Bone marrow (tissue), 2 donors: ENCODE measurements at places on chromosomes 6 and 20.

DNA sequence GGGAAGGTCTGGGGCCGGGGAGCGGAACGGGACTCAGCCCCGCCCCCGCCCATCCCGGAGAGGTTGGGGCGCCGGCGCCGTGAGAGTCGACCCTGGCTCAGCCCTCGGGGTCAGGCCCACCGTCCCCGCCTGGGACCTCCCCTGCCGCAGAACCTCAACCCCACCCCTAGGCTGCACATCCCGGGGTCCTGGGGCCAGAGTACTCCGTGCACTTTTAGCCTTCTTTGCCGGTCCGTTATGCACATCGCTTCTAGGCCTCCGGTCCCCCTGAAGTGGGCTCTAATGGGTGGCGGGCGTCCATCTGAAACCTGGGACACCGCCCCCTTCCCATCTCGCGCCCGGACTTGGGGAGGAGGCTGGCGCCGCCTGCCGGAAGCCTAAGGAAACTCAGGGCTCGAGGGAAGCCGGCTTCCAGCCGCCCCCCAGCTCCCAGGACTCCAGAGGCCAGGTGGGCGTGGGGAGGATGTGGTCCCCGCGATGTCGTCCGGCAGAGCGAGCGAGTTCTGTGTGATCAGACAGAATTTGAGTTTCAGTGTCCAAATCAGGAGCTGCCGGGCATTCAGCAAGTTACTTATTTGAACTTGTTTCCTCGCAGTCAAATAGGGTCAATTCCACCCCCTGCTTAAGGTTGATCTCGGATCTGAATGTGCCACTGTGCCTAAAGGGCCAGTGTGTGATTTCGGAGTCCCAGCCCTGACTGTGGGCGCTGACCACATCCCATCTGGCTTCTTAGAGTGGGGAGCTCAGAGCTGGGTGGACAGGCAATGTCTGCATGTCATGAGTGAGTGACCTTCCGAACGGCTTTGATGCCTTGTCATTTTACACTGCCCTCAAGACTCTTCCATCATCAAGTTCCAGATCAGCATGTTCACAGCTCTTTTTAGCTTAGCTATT lies 47.6 kb downstream of the CPXM1 start:
- DNase-seq, result no peak

DNA sequence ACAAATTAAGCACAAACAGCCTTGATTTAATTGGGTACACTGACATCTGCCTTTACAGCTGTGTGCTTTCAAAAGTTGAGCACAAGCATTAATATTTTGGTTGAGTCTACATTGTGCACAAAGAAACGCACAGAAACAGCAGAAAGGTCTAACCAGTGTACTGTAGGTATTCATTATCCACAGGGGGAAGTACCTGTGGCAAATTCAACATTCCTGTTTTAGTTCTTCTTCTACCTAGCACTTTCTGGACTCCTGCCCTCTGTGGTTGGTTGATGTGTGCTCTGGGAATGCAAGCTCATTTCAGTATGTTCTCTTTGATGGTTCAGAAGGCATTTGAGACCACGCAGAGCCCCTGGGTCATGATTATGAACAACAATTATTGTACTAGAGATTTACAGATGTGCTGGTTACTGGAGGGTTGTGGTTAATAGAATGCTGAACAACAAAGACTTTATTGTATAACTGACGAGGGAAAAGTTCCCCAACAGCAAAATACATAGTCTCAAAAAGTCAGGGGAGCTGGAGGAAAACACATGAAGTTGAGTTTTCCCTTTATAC lies 26.6 kb upstream of the DAAM2 start:
- no peak for DNase-seq

DNA sequence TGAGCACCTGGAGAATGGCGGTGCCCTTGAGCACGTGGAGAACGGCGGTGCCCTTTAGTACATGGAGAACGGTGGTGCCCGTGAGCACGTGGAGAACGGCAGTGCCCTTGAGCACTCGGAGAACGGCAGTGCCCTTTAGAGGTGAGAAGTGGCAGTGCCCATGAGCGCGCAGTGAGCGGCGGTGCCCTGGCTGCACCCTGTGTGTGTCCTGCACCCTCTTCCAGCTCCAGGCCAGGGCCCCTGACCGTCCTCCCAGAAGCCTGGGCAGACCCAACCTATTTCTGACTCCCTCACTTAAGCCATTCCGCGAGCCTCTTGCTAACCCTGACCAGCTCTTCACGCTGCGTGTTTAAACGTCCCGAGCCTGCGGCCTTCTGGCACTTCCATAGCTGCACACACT lies 151.3 kb downstream of the DLL1 start:
- no peak for DNase-seq

GRCh38 chr6:20411953-20412681 lies 10.4 kb downstream of the E2F3 start:
- DNase-seq, result no peak

DNA sequence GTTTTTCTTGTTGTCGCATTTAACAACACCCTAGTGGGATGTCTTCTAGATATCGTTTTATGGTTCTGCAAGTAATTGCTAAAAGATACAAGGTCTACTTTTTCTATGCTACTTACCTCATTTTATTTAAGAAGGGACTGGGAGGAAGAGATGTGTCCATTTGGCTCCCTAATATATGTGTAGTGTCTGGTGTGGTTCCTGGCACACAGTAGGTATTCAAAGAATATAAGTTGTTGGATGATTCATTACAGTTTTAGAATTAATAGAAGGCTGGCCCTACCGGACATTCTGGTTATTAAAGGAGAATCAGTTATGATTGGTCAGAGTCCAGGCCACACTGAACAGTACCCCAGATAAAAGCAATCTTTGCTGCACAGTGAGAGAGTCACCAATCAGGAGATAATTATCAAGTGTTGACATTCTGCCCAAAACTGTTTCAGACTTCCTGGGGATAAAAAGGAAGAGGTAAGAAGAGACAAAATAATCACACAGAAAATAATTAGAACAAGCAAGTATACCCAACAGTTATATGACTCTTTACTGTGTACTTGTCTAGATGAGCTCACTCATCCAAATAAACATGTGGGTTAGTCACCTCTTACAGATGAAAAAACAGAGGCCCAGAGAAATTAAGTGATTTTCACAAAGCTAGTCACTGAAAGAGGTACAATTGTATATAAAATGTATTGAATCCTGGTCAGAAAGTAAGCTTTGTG lies 7.0 kb downstream of the TMEM244 start:
- DNase-seq, result no peak

DNA sequence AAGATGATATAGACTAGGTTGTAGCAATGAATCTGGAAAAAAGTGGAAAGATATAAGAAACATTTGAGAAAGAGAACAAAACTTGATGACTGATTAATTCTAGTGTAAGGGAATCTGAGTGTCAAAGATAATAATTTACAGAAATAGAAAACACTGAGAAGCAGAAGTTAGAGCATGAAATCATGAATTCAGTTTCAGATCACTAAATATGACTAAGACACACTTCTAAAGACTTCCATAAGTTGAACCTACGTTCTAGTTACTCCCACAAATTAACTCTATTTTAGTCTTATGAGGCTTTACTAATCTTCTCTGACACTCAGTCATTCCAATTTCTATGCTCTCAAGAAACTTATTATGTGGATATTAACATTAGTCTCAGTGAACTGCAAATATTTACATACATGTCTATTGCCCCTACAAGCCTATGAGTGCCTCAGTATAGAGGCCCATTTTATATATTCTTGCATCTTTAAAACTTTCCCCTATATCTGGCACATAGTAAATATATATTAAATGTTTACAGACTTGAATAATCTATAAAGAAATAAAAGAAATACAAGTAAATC lies 30.4 kb downstream of the IBTK start:
- no peak for DNase-seq

- DNase-seq, result no peak
Measured at GRCh38 chr20:45419188-45420091, 3.5 kb downstream of the PIGT start.
